Urinary bladder (tissue), 4 donors: ENCODE measurements at places on chromosomes 2 and 18.

DNA sequence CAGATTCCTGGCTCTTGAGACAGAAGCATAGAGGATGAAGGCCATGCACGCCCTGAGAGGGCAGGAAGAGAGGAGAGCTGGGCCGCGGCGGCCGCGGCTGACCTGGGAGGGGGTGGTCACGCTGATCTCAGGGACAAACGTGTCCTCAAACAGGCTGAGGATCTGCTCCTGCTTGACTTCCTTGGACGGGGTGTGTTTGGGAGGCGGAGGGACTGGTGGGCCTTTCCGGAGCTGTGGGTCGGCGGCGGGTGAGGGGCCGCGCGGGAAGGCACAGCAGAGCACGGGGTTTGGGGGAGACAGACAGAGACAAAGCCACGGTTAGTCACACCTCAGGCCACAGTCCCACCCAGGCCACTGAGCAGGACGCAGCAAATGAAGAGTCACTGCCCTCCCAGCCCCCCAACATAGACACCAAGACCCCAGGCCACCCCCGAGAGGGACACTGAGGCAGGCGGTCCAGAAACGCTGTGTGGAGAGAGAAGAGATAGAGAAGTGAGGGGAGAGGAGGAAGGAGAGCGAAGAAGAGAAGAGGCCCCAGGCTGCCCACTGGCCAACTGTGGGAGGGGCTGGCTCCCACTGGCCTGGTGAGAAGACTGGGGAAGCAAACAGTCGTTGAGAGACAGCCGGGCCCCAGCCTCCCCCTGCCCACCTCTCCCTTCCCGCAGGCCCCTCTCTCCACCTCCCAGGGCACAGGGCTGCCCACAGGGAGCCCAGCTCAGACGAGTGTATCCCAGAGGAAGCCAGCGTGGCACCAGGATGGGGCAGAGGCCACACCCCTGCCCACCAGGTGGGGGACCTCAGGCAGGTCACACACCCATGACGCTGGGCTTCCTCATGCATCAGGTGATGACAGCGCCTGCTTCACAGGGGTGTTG is 49.3 kb downstream of the BIN1 start:
- DNase-seq, result no peak

DNA sequence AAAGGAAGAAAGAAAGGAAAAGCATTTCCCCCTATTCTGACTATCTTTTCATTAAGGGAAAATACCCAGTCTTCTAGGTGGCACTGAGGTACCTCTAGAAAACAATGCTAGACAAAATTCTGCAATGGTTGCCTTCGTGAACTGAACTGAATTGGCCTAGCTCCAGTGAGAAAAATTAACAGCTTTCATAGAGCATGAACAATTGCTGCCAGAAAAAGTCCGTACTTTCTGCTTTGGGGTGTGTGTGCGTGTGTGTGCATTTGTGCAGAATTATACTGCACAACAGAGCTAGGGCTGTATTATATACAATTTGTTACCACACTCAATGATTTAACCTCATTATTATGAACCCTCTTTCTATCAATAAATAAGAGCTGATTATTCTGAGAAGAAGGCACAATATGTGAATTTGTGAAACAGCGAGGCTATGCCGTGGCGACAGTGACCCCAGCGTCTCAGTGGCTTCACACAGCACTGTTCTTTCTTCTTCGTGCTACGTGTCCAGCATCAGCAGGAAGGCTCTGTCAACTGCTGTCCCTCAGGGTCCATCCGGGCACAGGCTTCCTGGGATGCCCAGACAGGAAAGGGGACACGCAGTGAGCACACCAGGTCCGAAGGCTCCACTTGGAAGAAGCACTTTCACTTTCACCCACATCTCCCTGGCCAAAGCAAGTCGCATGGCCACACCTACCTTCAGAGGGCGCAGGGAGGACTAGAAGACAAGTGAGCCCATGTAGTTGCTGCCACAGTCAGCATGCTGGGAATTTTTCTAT is 47.5 kb downstream of the PTGR3 start:
- DNase-seq, result no peak

GRCh38 chr2:109382226-109382895 is 231.4 kb downstream of the SEPTIN10 start:
- no peak for DNase-seq

GRCh38 chr2:159356053-159356554 is 69.6 kb upstream of the WDSUB1 start:
- DNase-seq, result no peak

GRCh38 chr2:30204281-30204680 is 27.1 kb upstream of the LBH start:
- no peak for DNase-seq

DNA sequence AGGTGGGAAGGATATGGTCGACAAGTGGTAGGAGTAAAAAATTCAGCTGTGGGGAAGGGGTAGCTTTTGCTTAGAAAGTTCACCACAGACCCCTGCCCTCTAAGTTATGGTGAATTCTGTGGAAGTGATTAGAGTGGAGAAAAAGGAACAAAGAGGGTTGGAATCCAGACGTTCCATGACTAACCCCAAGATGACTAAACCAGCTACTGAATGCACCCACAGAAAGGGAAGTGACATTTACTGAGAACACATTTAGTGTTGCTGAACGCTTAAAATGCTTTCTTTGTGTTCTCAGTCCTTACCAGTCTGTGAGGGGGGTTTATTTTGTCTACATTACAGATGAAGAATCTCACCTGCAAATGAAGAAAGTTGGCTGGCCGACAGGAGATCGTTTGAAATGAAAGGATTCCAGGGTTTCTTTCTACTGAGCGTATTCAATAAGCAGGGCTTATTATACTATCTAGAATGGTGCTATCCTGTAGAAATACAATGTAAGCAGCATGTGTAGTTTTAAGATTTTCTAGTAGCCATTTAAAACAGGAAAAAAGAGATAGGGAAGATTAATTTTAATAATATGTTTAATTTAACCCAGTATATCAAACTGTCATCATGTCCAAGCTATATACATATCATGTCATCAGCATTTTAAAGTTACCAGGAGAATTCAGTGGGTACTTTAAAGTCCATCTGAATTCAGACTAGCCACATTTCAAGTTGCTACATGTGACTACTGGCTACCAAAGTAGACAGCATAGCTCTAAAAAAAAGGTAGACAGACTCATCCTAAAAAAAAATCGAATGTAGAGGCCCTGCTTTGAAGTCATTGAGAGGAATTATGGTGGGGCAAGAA is 60.1 kb downstream of the LIMS1 start:
- DNase-seq, result no peak

DNA sequence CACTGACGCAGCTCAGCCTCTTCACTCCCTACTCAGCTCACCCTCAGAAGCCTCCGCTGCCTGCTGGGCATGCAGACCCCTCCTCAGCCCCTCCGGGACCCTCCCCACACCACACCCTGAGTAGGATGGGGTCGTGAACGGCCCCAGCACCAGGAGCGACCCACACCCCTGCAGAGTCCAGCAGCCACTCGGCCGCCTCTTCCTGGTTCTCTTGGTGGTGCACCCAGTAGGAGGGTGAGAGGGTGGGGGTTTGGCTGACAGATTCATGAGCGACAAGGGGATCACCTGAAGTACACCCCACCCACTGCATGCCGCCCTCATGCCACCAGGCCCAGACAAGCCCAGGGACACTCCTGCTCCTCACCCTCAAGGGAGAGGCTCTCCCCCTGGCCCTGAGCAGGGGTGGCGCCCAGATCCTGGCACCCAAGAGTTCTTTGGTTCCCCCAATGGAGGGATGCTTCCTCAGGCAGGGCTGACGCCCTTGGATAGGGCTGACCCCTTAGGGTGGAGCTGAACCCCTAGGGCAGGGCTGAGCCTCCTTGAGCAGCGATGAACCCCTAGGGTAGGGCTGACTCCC is 76.6 kb upstream of the GPC1 start:
- DNase-seq, result no peak

DNA sequence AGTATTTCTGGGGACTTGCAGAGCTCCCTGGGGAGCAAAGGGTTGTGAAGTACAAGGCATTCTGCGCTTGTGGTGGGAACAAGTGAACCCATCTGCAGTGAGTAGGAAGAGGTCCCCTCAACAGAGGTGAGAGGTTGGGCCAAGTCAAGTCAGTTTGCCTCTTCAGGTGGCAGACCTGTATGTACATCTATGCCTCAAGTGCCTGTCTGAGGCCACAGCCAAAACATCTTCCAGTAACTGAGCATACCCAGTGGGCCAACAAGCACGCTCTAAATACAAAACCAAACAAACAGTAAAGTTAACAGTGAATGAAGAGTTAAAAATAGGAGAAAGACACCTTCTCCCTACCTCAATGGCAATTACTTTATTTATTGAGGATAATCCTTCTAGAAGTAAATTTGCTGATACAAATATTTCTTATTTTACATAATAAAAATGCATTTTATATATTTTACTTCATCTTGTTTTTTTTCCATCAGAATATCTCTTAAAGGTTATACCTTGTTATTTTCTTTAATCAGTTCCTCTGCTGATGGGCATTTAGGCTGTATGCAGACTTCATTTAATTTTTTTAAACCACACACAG is 2.5 kb downstream of the GYPC start:
- DNase-seq, result no peak

GRCh38 chr2:178419123-178419522 is 31.9 kb downstream of the PRKRA start:
- no peak for DNase-seq

GRCh38 chr18:43081396-43081795 is 34.1 kb downstream of the RIT2 start:
- no peak for DNase-seq

GRCh38 chr2:19494241-19494640 is 135.8 kb upstream of the OSR1 start:
- no peak for DNase-seq

- no peak for DNase-seq
Measured at GRCh38 chr2:136000502-136000901, 15.1 kb upstream of the DARS1 start.

GRCh38 chr2:232744963-232745362 is 31.4 kb downstream of the KCNJ13 start:
- no peak for DNase-seq

- no peak for DNase-seq
Measured at GRCh38 chr2:193963472-193964119, 1693.4 kb upstream of the SLC39A10 start.

- no peak for DNase-seq
Measured at GRCh38 chr2:17976871-17977746, 98.6 kb downstream of the KCNS3 start.

GRCh38 chr2:236546561-236547002 is 23.0 kb upstream of the ACKR3 start:
- no peak for DNase-seq

GRCh38 chr2:241584436-241584835 is 25.9 kb downstream of the BOK start:
- no peak for DNase-seq

DNA sequence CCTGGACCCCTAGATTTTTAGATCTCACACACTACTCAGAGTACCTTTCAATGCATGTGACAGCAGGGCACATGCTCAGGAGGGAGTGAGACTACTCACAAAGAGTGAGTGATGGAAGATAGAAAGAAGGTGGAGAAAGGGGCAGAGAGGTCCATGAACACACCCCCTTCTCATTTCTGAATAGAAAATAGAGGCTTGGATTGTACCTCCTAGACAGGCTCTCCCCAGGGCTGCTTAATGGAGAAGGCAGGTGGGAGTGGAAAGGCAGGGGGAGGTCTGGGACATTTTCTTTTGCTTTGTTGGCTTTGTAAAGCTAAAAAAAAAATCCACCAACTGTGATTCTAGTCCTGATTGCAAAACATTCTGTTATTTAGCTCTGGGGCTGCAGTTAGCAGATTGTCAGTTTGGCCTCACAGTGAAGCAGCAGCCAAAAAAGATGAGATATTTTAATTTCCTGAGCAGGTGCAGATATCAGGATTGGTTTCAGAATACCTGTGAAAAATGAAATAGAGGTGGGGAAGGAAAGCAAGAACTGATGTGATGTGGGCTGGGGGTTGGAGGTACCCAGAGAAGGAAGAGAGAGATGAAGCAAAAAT is 119.3 kb upstream of the GYPC start:
- no peak for DNase-seq

DNA sequence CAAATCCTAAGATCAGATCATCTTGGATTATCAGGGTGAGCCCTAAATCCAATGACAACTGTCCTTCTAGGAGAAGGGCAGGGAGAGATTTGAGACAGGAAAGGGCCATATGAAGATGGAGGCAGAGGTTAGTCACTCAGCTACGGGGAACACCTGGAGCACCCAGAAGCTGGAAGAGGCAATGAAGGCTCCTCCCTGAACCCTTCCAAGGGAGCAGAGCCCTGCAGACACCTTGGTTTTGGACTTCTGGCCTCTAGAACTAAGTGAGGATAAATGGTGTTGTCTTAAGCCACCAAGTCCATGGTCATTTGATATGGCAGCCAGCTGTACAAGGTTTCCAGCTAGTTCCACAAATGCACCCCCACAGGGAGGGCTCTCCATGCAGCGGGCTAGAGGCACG is 6.9 kb upstream of the PTPN2 start:
- no peak for DNase-seq

DNA sequence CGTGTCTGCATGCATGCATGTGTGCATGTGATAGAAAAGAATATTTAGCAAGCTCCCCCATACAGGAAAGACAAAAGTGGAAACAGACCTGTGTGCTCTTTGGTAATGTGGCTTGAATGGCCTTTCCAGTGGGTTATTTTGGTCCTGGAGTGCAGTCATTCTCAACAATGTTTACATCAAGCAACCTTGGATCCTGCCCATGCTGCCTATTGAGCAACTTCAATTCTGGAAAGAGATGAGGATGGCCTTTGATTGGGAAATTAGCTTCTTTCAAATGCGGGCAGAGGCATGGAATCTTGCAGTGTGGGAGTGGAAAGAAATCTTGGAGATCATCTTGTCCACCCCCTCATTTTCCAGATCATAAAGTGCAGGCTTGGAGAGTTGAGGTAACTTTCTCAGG is 87.2 kb upstream of the SMAD2 start:
- no peak for DNase-seq

GRCh38 chr18:77993188-77993981 is 743.7 kb downstream of the GALR1 start:
- DNase-seq, result no peak

- no peak for DNase-seq
Measured at GRCh38 chr2:98063291-98063854, 23.6 kb upstream of the VWA3B start.

- no peak for DNase-seq
Measured at GRCh38 chr2:48114256-48114655, 208.0 kb upstream of the FBXO11 start.

DNA sequence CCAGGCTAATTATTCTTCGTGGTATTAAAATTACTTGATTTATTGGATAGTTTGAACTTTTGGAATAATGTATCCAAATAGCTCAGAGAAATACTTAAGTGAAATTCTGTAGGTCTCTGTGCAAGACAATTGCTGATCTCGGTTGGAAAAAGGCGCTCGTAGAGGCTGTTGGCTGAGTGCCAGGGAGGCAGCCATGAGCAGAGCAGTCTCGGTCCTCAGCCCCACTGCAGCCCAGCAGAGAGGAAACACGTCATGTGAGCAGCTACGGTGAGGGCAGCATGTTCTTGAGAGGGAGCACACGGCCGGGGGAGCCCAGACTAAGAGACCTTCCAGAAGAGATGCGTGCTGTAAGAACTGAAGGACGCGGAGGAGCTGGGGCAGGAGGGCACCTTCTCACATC is 42.5 kb downstream of the DCDC2C start:
- DNase-seq, result no peak

DNA sequence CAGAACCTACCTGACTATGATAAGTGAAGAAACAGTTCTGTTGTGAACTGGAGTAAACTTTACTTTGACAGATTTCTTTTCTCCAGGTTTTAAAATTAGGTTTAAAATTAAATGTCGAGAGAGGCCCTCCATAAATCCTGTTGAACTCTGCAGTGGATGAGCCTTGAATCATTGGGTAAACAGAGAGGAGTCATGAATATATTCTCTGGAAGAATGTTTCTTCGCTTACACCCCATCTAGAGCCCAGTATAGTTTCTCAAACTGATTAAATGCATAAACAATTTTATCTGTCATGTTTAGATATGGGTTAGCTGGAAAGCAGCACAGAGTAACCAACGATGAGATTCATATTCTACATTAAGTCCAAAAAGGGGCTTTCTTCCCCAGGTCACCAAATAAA is 84.0 kb downstream of the ZAP70 start:
- DNase-seq, result no peak
